ENCODE measurements at places on chromosomes 1 and 21. TPM values are rescaled to one million over a fixed set of nuclear protein-coding genes. Genes with fewer than 3 reads are reported as not detected.

DNA sequence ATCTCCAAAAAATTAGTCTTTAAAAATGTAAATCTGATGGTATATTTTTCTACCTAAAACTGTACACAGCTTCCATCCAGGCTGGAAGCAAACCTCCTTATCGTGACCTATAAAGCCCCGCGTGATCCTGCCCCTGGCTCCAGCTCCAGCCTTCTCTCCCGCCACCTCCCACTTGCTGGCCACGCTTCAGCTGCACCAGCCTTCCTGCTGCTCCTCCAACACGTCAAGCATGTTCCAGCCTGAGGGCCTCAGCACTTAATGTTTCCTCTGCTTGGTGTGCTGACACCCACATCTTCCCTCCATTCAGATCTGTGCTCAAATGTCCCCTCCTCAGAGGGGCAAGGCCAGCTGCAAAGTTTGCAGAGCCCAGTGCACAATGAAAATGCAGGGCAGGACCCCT, 123.5 kb upstream of the MAGI3 start:
- no peak for DNase-seq

DNA sequence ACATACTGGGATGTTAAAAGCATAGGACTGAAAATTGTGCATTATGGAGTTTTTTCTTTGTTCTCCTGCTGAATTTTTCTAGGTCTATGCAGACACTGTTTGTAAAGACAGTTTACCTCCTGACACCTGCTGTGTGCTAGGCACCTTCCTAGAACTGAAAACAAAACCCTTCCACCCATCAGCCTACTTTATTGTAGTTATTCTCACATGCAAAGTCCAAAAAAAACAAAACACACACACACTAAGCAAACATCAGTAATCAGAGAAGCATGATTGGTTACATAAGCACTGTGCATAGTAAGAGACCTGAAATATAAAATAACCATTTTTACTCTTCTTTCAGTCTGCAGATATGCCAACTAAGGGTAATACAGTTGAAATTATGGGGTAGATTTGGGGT, 195.1 kb downstream of the CRB1 start:
- no peak for DNase-seq

GRCh38 chr1:98733782-98734112, 72.2 kb downstream of the SNX7 start:
- no peak for DNase-seq

DNA sequence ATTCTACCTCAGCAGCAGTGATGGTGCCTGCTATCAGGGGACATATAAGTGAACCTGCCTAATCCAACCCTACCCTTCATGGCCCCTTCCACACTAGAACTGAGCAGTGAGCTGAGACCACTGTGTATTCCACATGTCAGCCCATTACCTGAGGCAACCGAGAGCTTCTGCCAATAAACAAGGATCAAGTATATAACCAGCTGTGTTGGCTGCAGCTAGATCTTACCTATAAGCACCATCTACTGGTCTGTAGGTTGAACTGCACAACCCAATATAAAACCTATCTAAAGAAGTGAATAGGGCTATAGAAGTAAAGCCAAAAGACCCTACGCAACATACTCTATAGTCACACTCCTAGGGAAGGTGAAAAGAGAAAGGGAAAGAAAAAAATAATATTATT, 376.9 kb downstream of the HHIPL2 start:
- peak; percentile 46 for DNase-seq

DNA sequence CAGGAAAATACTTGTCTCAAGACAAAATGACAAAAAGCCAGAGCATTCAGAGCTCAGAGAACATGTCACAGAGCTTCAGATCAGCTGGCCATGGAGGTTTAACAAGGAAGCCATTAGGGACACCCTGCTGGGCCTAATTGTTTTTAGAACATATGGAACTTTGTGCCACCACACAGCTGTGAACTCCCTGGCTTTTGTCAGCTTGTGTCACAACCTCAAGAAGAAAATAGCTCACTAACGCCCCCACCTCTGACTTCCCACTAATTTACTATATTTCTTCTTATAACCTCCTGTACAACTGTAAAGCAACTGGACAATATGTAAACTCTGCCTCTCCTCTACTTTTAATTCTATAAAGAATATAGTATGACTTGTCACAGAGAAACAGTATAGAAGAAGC, 21.0 kb upstream of the TDRD10 start:
- no peak for DNase-seq

GRCh38 chr1:67312615-67313014, 4.9 kb downstream of the IL12RB2 start:
- DNase-seq = no peak

DNA sequence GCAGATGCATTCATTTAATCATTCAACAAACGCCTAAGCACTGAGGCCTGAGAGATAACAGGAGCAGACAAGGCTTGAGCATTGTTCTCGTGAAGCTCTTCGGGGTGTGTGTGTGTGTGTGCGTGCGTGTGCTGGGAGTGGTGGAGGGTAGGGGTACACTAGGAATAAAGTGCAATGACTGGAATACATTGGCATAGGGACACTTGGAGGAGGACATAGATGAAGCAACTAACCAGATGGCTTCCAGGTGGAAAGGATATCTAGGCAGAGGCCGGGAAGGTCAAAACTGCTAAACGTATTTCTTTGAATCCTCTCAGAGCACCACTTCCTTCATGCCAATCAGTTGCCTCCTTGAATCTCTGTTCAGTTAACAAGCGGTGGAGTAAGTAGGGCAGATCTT, 92.6 kb downstream of the TPR start:
- no peak for DNase-seq

GRCh38 chr1:236010443-236010842, 54.4 kb downstream of the NID1 start:
- no peak for DNase-seq

- peak; percentile 20 for DNase-seq
Observed at GRCh38 chr1:151193856-151194255, 3.9 kb upstream of the VPS72 start.

DNA sequence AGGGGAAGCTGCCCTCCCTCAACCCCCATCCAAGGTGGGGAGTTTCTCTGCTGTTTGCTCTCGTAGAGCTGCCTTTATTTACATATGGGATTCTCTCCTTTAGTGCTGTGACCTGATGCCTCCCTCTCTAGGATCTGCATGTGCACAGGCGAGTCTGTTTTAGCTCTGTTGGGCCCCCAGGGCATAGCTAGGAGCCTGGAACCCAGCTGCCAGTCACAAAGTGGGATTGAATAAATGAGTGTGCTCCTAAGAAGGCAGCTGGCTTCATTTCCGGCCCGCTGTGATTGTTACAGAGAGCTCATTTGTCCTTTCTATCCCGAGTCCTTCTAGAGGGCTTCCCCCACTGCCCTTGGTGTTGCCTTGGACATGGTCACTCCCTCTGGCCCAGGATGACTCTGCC, 176.6 kb downstream of the GRIK3 start:
- no peak for DNase-seq

Gene SLC16A4
- 30.0 TPM for total RNA-seq

Gene DCAF8
- 31.1 TPM for total RNA-seq

Gene KCNA10
- not detected for total RNA-seq

Gene STIL
- total RNA-seq = 34.4 TPM
